ENCODE measurements at places on chromosomes 12 and 14.

GRCh38 chr14:51676549-51676948, 24.8 kb downstream of the FRMD6 start:
- no peak for DNase-seq

DNA sequence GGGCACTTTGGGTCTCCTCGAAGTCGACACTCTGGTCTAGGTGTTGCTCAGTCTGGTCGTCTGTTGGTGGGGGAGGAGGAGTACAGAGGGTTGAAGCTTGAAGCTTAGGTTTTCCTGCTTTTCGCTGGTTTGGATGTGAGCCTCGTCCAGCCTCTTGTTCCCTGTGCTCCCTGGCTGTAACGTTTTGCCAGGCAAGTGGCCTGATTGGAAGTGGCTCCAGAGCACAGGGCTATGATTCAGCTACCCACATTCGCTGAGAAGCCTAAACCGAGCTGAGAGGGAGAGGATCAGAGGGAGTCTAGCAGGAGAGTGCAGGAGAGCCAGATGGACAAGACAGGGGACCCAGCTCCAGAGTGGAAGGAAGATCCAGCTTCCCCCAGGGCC, 6.1 kb downstream of the HOXC10 start:
- DNase-seq = no peak

DNA sequence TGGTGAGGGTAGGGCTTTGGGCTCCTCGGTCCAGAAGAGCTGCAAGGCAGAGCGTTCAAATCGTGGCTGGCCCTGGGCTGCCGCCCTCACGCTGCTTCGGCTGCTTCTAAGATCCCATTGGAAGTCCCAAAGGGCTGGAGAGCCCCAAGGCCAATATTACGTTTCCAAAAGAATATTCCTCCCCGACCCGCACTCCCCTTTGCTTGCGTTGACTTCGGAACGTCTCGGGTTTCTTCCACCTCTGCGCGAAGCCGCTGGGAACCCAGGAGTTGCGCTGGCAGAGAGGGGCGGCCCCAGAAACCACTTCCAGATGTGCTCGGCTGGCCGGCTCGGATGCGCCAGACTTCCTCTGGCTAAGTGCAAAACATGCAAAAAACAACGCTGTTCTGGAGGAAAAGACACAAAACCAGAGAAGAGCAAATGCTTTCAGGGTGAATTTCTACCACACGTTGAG, at the start of gene GLT8D2:
Gene GLT8D2 (minus strand): TSS at position 285 of the 454 bp plus-strand sequence. CDS start 30,539 bp downstream, outside the sequence.
- no peak for DNase-seq

- no peak for DNase-seq
These were observed 6.8 kb downstream of the ALDH1L2 start for GRCh38 chr12:105077435-105077834.

- no peak for DNase-seq
These were observed 54.8 kb downstream of the SAMD4A start for GRCh38 chr14:54621686-54622085.

- no peak for DNase-seq
These were observed 2.3 kb downstream of the WNT10B start for GRCh38 chr12:48969160-48969771.

- no peak for DNase-seq
These were observed 78.3 kb downstream of the SERPINA3 start for GRCh38 chr14:94690486-94690885.

DNA sequence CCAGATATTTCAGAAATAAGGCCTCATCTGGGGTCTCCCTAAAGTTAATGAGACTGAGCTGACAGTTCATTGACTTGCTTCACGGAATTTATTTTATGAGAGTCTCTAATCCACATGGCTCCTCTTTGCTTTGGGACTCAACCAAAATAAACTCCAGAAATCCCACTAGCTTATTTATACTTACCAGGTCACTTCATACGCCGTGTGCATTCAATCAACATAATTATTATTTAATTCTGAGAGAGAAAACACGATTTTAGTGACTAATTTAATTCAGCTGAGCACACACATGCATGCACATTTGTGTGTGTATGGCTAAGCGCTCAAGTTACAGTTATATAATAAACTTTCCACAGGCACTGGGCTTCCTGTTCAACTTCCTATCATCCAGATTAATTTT, 333.4 kb upstream of the CCDC196 start:
- DNase-seq = no peak

DNA sequence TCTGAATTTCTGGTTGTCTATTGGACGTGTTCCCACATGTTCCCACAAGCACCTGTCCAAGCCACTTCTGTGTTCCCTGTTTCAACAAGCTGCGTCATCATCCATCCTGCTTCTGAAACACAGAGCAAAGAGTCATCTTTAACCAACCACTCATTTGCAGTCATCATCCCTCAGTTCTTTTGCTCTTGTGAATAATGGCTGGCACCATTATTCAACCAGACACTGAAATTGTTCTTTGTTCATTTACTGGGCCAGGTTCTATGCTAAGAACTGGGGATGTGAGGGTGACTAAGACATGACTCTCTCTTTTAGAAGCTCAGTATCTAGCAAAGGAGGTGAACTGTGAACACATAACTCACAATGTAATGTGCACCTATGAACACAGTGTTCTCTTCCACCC, 40.7 kb upstream of the ANO4 start:
- no peak for DNase-seq

DNA sequence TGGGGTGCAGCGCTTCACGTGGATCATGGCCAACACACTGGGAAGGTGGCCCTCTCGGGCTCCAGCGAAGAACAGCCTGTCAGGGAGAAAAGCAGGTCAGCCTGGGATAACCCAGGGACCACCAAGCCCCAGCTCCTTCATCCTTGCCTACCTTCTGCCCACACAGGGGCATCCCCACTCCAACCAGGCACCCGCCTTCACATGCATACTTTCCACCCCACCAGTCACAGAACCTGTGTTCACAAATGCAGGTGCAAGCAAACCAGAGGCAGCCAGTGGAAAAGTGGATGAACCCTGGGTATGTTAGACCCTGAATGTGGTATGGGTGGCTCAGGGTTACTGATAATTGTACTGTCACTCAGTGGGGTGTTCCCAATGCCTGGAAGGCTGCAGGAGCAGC, 12.4 kb upstream of the CEBPE start:
- DNase-seq = no peak

DNA sequence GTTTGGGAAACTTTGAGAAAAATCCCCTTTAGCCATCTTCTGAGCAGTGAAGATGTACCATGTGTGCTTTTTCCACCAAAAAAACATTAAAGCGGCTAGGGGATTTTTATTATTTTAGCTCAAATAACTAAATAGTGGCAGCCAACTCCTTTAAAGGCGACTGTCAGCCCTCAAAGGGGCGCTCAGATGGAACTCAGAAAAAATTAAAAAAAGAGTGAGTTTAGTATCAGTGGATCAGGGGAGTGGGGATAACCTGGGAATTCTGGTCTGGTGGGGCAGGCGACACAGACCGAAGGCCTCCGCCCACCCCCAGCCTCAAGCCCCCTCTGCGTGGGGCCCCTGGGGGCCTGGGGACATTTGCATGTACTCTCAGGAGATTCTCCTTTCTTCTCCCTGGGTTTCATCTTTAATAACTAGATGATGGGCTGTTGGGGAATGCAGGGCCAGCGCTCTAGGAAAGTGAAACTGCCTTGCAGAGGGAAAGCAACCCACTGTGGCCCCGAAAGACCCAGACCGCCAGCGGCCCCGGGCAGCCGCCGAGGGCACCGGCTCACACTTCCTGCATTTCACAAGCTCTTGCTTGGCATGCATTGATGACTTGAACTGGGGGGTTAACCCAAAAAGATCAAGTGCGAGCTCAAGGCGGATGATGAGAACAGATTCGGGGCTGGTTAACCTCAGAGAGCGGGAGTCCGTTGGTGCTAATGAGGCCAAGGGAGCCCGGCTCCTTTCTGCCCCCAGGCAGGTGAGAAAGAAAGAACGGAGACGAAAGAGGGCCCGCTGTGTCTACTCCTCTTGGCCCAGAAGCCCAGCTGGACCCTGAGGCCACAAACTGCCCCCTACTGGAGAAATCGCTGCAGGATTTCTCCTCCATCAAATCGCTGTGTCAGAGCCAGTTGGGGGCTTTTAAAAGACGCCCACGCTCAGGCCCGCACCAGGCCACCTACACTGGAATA, 7.3 kb upstream of the BATF start:
- no peak for DNase-seq

DNA sequence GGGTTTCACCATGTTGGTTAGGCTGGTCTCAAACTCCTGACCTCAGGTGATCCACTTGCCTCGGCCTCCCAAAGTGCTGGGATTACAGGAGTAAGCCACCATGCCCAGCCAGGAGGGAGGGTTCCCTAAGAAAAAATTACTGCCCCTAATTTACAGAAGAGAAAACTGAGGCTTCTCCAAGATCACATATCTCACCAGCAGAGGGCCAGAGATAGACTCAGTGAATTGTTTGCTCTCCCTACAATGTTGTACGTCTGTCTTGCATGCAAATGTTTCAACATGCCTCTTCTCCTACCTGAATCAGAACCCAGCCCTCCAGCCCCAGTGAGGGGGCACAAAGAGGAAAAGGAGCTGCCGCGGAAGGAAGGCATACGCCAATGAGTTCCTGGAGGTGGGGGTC, 48.3 kb upstream of the TMEM263 start:
- no peak for DNase-seq

GRCh38 chr12:99393763-99394162, 253.8 kb upstream of the GARIN6 start:
- no peak for DNase-seq

GRCh38 chr14:42004321-42004720, 397.6 kb downstream of the LRFN5 start:
- DNase-seq = no peak

DNA sequence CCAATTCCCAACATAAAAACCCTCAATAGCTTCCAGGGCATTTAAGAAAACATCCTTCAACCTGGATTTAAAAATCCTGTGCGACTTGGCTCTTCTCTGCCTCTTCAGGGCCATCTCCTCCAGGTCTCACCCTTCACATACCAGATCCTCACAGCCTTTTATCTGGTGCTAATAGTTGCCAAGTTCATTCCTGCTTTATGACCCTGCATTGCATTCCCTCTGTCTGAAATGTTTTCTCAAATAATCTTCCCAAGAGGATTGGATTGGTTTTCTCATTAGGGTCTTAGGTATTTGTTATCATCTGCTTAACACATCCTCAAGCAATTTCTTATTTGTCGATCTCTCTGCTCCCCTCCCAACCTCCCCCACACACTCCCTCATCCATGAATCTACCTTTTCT, 832.0 kb downstream of the GALC start:
- DNase-seq = no peak

DNA sequence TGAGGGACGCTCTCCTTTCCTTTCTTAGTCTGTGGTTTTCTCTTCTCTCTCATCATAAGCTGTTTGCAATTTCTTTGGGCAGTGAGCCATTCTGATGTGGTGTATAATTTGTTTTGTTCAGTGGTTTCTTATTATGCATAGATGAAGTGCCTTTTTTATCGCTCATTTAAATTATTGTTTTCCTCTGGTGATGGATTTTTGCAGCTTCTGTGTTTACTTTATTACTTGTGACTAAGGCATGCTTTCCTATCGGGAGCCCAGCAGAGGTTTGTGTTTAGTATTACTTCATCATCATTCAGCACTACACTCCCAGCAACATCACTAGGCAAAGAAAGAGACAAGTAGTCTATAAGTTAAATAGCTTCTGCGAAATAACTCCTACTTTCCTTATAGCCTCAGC, 586.6 kb upstream of the NOVA1 start:
- no peak for DNase-seq

GRCh38 chr12:111405859-111406473, at the start of gene SH2B3:
Gene SH2B3, plus strand, starts transcription at chr12:111405923. Its CDS starts 12,223 bp downstream, at chr12:111418146.
- no peak for DNase-seq

DNA sequence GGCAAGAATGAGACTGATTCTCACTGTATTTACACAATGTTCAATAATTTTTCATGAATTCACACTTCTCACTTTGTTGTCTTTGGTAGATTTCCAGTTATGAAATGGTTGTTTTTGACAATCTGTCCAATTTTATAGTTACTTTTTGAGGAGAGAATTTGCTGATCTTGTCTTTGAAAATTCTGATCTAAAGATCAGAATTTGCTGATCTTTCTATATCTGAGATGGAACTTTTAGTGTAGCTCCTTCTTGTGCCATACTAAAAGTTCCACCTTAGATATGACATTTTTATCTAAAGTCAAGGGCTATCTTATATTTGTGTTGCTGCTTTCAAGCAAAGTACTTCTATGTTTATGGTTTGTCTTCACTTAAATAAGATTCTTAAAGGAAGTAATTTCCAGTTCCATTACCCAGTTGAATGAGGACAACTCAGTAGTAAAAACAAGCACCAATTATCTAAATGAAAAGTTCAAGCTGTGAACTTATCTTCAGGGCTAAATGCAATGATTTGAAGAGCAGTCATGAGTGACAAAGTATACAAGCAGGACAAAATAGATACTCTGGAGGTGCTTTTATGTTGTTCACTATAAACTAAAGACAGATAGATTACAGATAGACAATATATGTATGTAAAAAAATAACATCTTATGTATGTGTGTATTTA, 76.4 kb upstream of the FOXG1 start:
- no peak for DNase-seq

- no peak for DNase-seq
These were observed 33.0 kb upstream of the SLC5A8 start for GRCh38 chr12:101243074-101243473.

GRCh38 chr14:97046967-97047366, 249.8 kb downstream of the VRK1 start:
- DNase-seq = no peak

- no peak for DNase-seq
These were observed 641 bp upstream of the ASCL1 start for GRCh38 chr12:102956738-102957327.

DNA sequence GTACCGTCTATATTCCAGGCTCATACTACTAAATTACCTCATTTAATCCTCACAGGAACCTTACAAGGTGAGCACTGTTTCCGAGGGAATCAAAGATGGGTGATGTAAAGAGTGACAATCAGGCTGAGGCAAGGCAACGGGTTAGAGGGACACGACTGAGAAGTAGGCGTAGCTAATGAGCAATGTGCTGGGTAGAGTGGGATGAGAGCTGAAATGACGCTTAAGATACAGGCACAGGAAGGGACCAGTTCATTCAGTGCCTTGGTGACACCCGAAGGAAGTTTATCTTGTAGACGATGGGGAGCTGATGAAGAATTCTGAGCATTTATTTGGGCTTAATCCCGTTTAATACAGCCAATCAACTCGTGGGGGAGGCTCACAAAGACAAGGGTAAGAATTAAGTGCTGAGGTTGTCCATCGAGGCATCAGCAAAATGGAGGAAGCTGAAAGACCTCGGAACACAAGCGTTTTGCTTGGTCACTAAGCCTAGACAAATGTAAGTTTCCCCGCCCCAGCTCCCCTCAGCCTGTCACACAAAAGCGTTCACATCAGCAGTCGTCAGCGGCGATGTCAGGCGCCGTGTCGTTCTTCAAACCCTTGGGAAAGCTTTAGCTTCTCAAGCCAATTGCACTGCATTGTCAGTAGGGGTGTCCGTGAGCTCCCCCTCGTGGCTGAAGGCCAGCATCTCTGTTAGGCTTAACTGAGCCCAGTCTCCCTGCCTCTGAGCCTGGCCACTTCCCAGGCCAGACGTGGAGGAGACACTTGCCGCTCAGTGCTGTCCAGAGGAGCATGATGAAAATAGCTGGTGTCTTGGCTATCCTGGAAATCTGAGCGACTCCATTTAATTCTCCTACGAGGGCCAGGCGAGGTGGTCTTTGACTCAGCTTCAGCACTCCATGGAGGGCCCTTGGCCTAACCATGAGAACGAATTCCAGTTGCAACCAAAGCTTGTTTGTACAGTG, 288.5 kb upstream of the G2E3 start:
- peak; percentile 84 for DNase-seq

- no peak for DNase-seq
These were observed 114.8 kb downstream of the ESRRB start for GRCh38 chr14:76490735-76491134.
